ENCODE measurements at places on chromosomes 4 and X.

DNA sequence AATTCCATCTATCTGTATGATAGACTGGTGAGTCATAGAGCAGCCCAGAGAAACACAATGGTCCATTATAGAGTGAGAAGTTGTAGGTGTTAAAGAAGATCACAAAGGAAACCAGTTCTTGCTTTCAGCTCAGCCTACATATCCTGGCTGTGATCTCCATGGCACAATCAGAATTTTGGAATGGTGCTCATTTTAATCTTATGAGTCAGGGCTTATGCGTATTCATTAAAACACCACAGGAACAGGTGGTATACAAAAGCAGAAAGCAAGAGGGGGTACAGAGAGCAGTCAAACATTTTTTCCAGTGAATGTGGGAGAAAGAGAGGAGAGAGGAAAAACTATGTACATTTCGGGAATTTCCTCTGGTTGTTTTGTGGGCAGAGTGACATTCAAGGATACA lies 126.9 kb downstream of the MFAP3L start:
- no peak for DNase-seq

- no peak for DNase-seq
Observed at GRCh38 chrX:147180886-147181285, 366.3 kb upstream of the CXorf51A start.

GRCh38 chrX:117641913-117642656 lies 474.5 kb downstream of the KLHL13 start:
- DNase-seq, result no peak

GRCh38 chr4:164725066-164725465 lies 28.9 kb upstream of the SMIM31 start:
- no peak for DNase-seq

DNA sequence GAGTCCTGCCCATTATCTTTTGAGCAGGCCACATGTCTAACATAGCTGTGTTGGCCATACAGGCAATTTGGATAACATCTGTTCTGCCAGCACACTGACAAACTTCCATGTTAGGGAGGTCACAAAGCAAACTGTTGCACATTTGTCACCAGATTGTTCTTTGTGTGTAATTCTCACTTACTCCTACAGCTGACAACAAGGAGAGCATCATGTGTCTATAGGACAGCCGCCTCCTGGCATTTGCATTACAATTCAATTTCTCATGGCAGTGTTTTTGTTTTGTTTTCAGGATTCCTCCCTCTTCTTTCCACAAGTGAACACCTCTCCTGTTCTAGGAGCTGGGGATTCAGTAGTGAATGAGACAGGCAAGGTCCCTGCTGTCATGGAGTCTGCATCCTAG lies 94.3 kb upstream of the LEF1 start:
- no peak for DNase-seq

- peak; percentile 73 for DNase-seq
Observed at GRCh38 chr4:54228056-54228527, 1.0 kb upstream of the PDGFRA start.

GRCh38 chr4:84622959-84623358 lies 40.0 kb downstream of the CDS1 start:
- DNase-seq, result no peak

Measured in stimulated activated CD8-positive, alpha-beta memory T cell treated with anti-CD3 and anti-CD28 coated beads, Interleukin-4, amount 100 ng/mL, for 48 hours (primary cell).